Activated CD4-positive, alpha-beta T cell treated with anti-CD3 and anti-CD28 coated beads, Interleukin-2, amount 50 U/mL, for 48 hours (primary cell): ENCODE measurements at places on chromosomes 11 and 22.

GRCh38 chr22:33220476-33221080 is 162.4 kb upstream of the SYN3 start:
- DNase-seq: no peak

DNA sequence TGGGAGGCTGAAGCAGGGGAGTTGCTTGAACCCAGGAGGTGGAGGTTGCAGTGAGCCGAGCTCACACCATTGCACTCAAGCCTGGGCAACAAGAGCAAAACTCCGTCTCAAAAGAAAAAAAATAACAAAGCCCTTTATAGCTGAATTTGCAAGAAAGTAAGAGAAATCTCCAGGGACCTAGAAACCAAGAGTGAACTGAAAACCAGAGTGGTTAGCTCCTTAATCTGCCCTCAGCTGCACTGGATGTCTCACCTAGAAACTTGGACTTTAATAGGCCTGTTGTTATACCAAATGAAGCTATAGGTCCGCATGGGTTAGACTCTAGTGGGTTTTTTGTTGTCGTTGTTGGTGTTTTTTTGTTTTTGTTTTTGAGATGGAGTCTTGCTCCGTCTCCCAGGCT is 4.1 kb downstream of the NEU3 start:
- DNase-seq: no peak

DNA sequence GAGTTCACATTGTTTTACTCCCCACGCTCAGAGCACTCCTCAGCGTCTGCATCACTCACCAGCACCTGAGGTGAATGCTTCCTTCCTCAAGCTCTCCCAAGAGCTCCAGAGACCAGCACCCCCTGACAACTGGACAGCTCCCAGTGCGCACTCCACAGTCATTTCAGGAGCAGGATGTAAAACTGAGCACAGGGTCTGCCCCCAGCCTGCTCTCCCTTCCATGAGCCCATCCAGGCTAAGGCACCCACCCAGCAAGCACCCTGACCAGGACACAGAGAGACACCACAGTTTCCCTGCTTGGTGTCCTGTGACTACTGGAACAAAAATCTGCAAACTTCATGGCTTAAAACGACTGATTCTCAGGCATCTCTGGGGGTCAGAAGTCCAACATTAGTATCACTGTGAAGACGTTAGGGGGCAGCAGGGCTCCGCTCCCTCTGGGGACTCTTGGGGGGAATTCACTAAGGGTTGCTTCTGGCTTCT is 3.3 kb downstream of the SCGB1D2 start:
- DNase-seq: no peak

GRCh38 chr22:28801845-28802594 is 1.7 kb upstream of the XBP1 start:
- DNase-seq: no peak

DNA sequence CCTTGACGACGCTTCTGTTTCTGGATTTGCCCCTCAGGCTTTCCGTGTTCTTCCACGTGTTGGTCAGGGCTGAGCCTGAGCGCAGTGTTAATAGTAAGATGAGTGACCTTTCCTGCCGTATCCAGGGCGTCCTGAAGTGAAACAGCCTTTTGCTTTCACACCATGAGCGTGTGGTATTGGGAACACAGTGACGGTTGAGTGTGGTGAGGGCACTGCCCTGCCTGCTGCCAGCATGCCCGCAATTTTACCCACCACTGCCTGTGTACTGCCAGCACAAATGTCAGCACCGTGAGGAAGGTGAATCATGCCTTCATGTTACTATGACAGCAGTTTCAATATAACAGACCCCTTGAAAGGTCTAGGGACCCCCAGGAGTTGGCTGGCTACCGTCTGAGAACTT is 217.1 kb downstream of the TBC1D22A start:
- DNase-seq: no peak

DNA sequence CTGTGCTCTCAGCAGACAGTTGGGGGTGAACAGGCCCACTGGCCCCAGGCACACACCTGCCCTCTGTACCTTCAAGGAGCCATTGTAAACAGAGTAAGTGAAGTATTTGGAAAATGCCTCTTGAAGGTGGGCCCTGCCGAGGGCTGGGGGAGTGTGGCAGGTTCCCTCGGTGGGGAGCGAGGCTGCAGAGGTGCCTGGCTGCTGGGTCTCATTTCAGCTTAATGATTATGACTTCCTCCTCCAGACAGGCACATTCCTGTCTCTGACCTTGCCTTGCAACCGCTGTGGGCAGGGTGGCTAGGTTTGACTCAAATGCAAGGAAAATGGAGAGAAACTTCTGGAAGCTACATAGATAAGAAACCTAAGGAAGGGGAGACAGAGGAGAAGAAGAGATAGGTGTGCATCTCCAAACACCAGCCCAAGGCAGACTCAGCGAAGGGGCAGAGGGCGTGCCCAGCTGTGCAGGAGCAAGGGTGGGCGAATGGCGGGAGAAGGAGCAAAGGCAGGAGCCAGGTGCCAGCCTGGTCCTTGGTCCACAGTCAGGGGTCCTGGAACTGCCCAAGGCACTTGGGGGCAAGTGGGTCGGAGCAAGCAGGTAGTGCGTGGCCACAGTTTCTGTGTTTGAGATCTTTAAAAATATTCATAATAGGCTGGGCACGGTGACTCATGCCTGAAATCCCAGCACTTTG is 14.0 kb downstream of the GRAMD4 start:
- no peak for DNase-seq

DNA sequence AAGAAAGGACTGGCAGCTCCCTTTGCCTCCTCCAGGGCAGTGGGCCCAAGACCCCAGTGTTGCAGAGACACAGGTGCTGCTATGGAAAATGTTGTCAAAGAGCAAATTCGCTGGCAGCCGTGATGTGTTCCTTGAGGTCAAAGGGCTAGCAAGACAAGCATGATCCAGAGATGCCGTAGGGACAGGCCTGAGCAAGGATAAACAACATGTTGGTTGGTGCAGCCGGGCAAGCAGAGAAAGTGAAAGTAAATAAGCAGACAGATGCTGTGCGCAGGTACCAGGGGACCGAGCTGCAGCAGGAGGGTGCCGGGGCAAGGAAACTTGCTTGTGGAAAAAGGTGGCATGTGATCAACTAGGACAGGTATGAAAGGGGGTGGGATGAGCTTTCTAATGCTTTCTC is 125.5 kb upstream of the NECTIN1 start:
- DNase-seq: no peak

GRCh38 chr11:16770016-16770415 is 31.6 kb downstream of the C11orf58 start:
- DNase-seq: no peak

DNA sequence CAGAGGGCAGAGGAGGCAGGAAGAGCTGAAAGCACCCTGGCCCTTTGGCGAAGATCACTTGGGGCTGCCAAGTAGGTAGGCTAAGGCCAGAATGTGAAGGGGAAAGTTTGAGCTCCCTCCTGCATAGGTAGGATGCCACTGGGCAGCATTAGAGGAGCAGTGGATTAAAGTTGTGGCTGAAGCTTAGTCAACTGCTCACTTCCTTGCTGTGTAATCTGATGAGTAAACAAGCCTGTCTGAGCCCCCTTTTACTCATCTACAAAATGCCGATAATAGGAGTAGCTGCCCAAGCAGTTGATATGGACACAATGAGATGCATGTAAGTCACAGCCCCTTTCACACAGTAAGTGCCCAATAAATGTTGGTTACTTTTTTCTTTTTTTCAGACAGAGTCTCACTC is 216.4 kb downstream of the MN1 start:
- DNase-seq: no peak

GRCh38 chr11:30917859-30918478 is 331.8 kb upstream of the MPPED2 start:
- DNase-seq: no peak

DNA sequence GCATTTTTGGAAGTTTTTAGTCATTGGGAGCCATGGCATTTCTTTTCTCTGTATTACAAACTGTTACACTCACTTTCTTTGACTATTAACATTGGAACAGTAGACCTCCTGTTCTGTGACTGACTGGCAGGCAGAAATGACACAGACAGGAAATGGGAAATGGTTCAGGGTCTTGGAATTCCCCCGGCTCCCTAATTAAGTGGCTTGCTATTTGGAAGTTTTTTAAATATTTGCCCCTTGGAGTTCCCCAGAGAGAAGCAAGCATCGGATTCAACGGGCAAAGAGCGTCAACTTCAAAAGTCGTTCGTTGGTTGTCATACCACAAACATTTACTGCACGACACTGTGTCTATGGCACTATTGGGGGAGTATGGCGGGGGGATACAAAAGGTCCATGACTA is 1.1 kb upstream of the BIRC2 start:
- DNase-seq: peak; percentile 33

DNA sequence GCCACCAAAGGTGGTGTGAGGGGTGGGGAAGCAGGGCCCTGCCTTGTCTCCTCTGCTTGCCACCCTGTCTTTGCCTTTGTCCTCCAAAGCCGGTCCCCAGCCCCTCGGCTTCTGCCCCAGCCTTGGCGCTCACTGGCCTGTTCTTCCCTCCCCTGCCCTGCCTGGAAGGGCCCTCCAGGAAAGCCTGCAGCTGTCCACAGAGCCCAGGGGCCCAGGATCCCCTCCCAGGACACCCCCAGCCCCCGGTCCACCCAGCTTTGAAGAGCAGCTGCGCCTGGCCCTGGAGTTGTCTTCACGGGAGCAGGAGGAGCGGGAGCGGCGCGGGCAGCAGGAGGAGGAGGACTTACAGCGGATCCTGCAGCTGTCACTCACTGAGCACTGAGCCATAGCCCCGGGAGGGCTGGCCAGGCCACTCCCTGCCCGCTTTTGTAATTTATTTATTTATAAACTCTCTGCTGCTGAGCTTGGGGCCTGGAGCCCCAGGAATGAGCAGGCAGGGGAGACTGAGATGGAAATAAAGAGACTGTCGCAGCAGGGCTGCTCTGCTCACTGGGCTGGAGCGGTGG is 1.3 kb upstream of the SSH3 start:
- DNase-seq: no peak

DNA sequence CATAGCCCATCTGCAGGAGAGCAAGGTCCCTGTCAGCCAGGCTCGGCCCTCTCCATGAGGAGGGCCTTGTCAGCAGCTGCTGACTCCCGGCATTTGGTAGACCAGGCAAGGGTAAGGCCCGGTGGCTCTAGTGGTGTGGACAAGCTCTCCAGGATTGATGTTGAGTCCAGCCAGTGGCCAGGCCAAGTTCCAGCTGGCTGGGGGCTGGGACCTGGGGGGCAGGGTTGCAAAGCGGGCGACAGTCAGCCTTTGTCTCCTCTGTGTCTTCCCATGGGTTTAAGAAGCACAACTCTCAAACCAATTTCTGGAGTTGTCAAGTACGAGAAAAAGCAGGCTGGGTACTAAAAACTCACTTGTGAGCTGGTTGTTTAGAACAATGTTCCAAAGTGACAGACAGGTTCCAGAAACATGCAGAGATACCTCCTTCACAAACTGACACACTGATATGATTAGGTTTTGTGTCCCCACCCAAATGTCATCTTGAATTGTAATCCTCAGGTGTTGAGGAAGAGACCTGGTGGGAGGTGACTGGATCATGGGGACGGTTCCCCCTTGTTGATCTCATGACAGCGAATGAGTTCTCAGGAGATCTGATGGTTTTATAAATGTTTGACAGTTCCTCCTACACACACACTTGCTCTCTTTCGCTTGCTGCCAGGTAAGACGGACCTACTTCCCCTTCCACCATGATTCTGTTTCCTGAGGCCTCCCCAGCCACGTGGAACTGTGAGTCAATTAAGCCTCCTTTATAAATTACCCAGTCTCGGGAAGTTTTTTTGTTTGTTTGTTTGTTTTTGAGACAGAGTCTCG is 52.3 kb upstream of the SERPIND1 start:
- no peak for DNase-seq

DNA sequence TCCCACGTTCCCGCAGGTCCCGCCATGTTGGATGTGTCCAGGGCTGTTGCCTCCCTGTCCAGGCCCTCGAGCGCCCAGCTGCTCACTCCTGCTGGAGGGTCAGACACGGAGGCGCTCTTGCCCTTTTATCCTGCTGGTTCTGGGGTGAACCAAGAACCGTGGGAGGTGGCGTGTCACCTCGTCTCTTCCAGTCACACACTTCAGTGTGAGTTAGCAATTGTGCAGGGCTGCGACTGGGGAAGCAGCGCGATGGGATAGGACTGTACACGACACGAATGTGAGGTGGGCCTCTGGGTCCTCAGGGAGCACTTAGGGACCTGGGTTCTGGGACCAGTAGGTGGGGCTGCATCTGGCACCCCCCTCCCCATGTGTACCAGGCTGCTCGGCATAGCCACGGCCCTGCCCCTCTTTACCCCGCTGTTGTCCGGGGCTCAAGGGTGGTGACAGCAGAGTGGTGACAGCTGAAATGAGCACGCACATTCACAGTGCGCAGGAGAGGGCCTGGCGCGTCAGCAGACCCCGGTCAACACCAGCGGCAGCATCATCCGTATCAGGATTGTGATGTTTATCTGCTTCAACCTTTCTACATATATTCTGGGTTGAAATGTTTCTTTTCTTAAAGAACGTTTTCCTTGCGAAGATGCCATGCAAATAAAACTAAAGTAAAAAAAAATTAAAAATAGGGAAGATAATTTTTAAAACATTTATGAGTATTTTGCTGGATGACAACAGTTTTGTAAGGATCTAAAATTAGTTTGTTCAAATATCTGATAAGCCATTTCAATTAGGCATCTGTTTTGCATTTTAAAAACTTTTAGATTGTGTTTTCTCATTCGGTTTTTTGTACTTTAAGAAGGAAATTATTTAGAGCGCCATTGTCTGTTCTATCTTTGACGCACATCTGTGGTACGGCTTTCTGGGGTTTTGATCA is 210.7 kb downstream of the TBC1D22A start:
- no peak for DNase-seq

- no peak for DNase-seq
These were observed 12.4 kb upstream of the PRRG4 start for GRCh38 chr11:32817181-32817851.

- no peak for DNase-seq
These were observed 114.0 kb downstream of the ZNF280B start for GRCh38 chr22:22394591-22394990.

DNA sequence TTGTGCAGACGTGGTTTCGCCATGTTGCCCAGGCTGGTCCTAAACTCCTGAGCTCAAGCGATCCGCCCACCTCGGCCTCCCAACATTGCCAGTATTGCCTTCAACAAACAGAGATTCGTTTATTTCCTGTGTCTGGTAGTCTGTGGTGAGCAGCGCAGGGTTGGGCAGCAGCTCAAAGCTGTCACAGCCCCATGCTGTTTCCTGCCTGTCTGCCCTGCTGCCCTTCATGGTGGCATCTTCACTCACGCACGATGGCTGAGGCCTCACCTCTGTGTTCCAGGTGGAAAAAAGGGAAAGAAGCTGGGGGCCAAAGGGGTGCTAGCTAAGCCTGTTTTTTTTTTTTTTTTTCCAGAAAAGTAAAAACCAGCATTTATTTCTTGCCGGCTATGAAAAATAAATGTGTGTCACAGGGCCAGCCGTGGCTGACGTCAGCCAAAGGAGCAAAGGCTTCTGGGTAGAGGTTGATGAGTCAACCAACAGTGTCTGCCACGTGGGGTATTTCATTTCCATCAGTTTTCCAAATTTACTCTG is 28.8 kb downstream of the TBC1D22A start:
- peak; percentile 80 for DNase-seq
